ENCODE measurements at places on chromosomes 3 and 15.

- DNase-seq = no peak
These were observed 229.7 kb downstream of the SHOX2 start for GRCh38 chr3:157876556-157876955.

- no peak for DNase-seq
These were observed 1.5 kb downstream of the CRYBG3 start for GRCh38 chr3:97823046-97824004.

- DNase-seq = no peak
These were observed 38.8 kb upstream of the ZNF445 start for GRCh38 chr3:44516230-44516629.

DNA sequence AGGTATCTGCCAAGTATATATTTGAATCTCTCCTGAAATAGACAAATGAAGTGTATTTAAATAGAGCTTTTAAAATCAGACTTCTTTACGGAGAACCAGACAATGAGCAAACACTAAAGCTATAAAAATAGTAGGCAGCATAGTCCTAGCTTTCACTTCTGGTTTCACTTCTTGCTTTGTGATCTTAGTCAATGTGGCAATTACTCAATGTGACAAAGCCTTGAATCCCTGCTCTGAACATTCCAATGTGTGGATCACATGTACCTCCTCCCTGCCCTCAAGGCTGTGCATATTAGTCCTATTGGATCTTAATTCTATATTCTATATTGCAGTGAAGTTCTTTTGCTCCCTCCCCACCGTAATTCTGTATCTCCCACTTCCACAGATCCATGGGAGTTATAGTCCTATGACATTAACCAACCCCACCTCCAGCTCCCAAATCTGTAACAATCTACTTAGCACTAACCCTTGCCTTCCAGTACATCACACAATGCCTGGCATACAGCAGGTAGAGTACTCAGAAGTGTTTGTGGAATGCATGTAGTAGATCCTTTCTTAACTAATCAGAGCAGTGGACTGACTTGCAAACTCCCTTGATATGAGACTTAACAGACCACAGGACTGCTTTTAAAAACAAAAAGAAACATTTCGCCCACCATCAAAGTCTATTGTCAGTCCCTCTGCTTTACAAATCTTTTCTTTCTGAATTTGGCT is 24.3 kb upstream of the CP start:
- no peak for DNase-seq

DNA sequence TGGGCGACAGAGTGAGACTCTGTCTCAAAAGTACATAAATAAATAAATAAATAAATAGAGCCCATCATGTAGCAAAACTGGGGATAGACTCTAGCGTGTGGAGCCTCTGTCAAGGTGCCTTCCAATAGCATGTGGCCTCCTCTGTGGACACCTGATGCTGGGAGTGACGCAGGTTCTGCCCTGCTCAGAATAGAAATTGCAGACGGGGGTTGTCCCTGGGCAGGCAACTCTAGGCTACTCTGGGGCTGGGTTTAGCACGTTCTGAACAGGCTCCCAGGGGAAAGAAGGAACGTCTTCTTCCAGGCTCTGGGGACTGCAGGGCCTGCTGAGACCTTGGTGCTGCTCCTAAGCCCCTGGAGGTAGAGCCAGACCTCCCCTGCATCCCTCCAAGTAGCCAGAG is 65.3 kb downstream of the EPHB3 start:
- no peak for DNase-seq

GRCh38 chr15:65828585-65828984 is 36.5 kb upstream of the DENND4A start:
- DNase-seq = no peak

DNA sequence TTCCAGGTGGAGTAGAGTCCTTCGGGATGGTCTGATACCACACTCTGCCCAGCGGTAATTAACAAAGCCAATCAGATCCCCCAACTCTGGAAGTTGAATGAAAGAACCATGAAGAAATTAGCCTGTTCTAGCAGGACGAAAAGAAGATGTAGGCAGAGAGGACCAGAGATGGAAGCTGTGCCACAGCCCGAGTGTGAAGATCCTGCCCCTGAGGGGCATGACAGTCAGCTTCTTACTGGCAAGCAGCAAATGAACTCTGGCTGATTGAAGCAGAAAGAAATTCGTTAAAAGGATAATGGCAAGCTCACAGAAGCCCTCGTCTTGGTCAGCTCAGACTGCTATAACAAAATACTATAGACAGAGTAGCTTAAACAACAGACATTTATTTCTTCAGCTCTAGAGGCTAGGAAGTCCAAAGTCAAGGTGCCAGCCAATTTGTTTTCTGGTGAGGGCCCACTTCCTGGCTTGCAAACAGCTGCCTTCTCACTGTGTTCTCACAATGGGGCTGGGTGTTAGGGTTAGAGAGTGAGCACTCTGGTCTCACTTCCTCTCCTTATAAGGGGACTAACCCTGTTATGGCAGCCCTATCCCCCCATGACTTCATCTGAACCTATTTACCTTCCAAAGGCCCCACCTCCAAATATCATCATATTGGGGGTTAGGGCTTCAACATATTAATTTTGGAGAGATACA is 307.1 kb downstream of the VPS13C start:
- DNase-seq = no peak

- DNase-seq = no peak
These were observed 1042.9 kb downstream of the ROBO1 start for GRCh38 chr3:78724859-78725258.

DNA sequence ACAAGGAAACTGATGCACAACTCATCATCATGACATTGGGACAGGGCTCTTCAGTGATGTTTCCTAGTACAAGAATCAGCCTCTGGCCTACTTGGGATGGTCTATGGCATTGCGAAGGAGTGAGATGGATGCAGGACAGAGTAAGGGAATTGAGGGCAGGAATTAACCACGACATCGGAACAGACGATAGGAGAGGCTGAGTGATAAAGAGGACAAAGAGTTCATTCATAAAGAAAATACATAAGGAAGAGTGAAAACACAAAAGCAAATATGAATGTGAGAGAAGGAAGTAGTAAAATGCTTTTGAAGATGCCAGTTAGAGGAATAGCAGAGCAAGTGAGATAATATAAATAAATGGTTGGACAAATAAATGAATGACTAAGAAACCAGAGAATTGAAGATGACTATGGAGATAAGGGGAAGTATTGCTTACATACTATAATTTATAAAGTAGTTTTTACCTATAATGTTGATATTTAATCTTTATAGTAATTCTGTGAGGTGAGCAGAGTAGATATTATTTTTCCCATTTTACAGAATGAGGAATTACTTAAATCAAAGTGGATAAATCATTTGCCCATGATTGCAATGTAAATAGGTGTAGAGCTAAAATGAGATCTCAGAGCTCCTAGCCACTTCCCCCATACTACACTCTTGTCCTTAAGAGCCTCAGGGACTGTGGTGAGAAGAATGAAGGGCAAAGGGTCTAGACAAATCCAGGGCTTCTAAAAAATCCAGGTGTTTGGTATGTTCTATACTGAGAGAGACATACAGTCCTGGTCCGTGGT is 203.3 kb downstream of the DTWD1 start:
- no peak for DNase-seq

GRCh38 chr3:73094951-73095350 is 33.5 kb downstream of the EBLN2 start:
- DNase-seq = no peak

DNA sequence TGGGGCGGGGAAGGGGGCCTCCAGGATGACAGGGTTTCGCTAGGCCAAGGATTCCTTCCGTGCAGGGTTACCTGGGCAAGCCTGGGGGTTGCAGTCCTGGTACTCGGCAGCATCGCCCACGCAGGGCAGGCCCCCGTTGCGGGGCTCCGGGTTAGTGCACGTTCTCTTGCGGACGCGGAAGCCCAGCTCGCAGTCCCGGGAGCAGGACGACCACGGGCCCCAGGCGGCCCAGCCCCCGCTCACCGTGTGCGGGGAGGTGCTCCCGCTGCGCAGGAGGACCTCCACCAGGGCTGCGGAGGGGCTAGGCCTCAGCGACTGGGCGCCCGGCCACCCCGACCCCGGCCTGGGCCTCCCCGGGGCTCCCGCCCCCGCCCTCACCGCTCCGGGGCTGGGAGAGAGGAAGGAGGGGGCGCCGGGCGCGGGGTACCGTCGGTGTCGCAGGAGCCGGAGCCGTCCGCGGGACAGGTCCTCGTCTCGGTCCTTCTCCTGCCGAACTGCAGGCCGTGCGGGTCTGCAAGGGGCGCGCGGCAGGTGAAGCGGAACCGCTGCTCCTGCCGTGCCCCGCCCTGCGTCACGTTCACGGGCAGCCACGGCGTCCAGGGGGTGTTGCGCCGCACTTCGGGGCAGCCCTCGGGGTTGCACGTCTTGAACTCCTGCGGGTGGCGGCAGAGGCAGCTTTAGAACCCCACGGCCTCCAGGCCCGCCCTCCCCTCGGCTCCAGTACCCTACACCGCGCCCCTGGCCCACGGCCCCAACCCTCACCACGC is 114.6 kb downstream of the SEMA5B start:
- no peak for DNase-seq

DNA sequence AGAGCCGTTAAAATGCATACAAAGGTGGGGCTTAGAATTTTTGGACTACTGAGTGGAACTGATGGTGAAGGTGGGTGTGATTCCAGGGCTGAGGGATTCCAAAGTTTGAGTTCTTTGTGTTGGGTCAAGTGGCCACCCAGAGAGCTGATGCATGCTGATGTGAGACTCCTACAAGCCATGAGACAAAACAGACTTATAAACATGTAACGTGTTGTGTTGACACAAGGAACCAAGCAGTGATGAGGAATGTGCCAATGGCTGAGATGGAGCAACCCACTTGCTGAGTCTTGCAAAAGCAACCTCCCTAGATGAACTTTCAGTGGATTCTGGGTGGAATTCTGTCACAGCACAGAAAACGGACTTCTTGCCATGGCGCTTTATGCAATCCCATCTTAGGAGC is 289.0 kb downstream of the TLE3 start:
- no peak for DNase-seq

DNA sequence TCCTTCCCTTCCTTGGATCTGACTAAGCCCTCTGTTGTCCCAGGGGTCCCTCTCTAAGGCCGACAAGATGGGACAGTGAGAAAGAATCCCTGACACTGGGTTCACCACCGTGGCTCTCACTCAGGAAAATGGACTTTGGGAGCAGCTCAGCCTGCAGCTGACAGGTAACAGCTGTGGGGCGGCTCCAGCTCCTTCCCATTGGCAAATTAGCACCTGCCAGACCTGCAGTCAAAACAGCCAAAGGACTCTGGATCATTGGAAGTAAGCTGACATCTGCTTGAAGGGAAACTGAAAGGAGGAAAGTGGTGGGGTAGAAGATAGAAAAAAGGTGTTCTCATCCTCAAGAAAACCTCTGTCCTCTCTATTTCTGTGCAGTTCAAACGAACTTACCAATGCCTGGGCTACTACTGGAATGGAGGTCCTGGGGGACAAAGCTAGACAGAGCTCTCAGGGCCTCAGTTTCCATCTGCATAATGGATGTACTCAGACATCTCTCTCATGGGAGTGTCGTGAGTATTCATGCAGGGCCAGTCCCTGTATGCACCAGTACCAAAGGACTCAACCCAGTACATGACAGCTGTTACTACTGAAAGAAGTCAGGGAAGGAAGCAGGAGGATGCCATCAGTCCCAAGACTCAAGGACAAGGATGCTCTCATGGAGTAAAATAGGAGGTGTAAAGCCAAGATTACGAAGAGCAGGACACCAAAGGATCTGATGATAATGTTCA is 53.6 kb upstream of the DCLK3 start:
- DNase-seq = no peak

DNA sequence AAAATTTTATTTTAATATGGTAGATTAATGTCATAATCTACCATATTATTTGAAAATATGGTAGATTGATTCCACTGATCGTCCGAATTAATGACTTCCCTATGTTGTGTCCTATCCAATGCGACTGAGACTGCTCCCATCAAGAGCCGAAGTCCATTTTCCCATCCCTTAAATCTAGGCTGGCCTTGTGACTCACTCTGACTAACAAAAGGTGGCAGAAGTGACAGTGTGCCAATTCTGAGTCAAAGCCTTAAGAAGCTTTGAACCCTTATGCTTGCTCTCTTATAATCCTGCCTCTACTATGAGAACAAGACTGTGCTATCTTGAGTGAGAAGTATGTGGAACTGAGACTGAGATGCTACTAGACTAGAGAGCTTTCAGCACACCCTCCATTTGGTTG is 387.2 kb downstream of the ROBO1 start:
- DNase-seq = no peak

DNA sequence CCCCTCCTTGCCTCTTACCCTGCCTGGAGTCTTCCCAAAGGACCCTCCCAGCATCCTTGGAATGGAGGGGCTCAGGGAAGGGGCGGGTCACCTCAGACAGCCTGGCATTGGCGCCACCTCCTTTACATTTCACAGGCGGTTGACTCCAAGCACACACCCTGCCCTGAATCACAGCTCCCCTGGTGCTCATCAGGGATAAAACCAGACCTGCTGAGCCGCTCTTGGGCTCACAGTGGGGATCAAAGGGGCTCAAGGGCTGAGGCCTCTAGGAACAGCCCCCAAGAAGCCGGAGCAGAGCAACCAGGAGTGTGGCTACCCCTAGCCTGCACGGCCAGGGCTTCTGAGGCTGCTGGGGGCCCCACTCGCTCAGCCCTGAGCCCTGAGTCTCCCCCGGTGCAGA is 16.6 kb downstream of the LINGO1 start:
- no peak for DNase-seq

DNA sequence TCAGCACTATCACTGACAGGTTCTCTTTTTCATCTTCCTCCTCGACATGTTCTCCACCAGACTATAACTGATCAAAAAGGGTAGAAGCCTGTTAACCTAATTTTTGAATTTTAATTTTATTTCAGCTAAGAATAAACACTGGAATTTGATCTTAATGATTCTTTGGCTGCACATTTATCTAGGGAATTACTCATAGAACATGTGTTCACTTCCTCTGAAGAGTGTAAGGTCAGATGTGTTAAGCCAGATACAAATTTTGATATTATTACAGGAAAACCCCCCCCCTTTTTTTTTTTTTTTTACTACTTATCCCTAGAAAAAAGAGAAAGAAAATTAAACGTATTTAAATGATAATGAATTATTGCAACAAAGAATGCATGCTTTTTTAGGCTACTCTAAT is 15.0 kb downstream of the DCBLD2 start:
- no peak for DNase-seq

DNA sequence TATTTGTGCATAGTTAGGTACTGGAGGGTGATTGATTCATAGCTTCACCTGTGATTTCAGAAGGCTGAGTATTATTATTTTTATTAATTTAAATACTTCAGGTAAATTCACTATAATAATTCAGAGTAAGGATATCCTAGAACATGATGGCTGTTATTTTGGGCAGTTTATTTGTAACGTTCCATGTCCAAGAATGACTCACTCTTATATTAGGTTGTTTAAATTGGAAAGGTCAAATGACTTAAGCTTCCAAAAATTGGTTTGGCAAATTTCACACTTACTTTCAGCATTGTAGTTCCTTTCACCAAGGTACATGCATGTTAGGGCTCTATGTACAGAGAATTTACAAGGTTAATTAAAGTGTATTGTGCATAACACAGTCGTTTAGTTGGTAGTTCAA is 120.2 kb downstream of the EPHA3 start:
- DNase-seq = no peak
